ENCODE measurements at places on chromosomes 3 and 15.

DNA sequence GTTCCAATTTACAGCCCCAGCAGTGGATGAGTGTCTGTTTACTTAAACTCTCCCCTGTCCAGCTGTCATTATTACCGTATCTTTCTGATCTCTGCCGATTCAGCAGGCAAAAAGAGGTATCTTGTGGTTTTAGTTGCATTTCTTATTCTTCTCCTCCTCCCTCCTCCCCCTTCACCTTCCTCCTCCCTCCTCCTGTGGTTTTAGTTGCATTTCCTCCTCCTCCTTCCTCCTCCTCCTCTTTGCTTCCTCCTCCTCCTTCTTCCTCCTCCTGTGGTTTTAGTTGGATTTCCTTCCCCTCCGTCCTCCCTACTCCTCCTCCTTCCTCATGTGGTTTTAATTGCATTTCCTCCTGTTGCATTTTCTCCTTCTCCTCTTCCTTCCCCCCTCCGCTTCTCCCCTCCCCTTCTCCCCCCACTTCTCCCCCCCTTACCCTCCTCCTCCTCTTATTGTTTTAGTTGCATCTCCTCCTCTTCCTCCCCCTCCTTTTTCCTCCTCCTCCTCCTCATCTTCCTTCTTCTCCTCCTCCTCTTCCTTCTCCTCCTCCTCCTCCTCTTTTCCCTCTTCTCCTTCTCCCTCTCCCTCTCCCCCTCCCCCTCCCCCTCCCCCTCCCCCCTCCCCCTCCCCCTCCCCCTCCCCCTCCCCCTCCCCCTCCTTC lies 25.3 kb upstream of the VPS33B start:
- no peak for DNase-seq

DNA sequence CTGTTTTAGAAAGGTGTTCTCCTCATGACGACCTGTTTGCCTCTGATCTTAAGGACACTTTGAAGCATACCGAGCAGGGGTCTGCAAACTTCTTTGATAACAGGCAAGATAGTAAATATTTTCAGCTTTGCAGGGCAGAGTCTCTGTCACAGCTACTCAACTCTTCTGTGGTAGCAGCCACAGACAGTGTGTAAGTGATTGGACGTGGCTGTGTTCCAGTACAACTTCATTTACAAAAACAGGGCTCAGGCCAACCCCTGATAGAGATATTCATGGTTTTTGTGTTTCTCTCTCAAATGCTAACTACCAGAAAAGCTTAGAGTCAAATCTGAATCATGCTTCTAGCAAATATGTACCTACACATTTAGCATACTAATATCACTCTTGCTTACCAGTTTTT lies 51.5 kb downstream of the TGFBR2 start:
- DNase-seq, result no peak

DNA sequence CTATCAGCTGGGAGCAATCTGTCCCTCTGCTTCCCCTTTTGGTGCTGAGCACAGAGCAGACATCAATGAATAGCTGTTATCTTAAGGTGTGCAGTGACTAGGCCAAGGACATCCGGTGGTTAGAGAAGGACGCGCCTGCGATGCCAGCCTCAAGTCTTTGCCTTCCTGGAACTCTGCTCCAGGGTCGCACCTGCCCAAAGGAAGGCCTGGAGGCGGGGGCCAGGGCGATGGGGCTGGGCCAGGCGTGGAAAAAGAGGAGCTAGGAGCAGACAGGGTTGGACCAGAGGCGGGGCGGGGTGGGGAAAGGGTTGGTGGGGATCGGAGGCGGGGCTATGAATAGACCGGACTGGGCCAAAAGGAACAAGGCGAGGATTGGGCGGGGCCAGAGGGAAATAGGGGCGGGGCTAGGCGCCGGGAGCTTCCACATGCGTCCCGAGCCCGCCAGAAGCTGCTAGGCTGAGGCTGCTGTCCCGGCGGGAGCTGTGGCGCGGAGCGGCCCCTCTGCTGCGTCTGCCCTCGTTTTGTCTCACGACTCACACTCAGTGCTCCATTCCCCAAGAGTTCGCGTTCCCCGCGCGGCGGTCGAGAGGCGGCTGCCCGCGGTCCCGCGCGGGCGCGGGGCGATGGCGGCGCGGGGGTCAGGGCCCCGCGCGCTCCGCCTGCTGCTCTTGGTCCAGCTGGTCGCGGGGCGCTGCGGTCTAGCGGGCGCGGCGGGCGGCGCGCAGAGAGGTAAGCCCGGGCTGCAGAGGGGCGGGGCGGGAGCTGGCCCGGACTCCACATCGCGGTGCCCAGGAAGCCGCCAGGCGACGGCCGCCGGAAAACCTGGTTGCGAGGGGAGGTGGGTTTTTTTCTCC lies at the start of gene CHRNA5:
TSS of gene CHRNA5 (plus strand) at position 424 of the 854 bp plus-strand sequence. CDS start at position 624, 200 bp downstream.
- peak; percentile 82 for DNase-seq

DNA sequence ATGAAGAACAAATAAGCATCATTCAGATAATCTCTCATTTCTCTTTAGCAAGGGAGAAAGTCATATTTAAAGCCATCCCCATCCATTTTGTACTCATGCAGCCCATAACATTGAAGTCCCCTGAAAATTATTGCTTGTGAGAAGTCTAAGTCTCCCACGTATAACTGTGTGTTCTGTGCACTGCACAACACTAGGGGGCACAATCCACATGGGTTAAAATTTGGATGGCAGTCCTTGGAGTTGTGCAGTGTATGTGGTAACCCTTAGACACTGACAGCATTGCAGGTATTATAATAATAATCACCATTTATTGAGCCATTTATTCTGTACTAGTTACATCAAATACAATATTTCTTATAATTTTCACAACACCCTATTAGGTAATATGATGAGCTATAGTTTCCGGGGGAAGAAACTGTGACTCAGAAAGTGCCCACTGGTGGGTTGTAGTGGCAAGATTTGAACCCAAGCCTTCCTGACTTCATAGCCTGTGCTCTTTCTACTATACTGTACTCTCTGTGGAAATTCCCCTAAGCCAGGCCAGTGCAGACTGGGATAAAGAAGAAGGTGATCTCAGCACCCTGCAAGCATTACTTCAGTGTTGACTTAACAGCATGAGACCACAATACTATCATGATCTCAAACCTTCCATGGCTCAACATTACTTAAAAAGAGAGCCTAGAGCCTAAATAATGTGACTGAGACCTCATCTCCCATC lies 15.7 kb downstream of the KCNAB1 start:
- no peak for DNase-seq

DNA sequence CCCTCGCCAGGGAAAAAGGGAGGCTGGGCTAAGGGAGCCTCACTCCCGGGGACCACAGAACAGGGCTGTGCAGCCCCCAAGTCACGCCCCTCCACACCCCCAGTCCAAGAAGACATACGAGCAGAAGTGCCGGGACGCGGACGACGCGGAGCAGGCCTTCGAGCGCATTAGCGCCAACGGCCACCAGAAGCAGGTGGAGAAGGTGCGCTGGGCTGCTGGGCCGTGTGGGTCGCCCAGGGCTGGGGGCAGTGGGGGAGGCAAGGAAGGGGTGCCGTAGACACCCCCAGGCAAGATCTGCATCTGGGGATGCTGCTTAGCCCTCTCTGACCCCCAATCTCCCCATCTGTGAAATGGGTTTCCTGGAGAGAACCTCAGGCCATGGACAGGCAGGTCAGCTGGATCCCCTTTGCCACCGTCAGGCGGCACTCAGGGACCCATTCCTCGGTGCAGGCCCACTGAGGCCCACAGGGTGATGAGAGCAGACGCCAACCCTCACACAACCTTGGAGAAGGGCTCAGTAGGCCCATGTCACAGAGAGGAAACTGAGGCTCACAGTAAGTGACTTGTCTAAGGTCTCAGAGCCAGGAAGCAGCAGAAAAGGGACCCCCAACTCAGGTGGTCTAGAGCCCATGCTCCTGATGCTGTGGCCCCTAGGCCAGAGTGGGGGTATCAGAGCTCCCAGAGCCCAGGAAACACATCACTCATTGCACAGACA lies 33.7 kb downstream of the PSTPIP1 start:
- DNase-seq, result no peak

- DNase-seq, result no peak
Measured at GRCh38 chr3:184491011-184491576, 70.5 kb upstream of the EPHB3 start.

DNA sequence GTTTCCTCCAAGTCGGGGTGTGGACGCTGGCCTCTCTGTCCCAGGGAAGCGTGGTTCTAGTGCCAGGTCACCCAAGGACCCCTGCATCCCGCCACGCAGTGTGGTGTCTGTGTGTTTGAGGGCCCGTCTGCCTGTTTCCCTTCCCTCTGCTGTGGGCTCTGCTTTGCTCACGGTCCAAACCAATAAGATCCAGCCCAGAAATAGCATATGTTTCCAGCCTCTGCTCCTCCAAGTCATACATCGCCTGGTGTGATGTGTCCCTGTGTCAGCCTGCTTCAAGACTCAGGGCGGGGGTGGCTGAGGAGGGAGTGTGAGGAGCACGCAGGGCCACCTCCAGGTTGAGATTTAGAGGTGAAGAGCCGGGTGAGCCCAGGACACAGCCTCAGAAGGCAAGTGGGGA lies 21.9 kb upstream of the RPL29 start:
- no peak for DNase-seq

GRCh38 chr3:74347563-74348268 lies 266.7 kb downstream of the CNTN3 start:
- DNase-seq, result no peak

GRCh38 chr15:45594319-45594718 lies 7.1 kb downstream of the BLOC1S6 start:
- DNase-seq, result peak; percentile 23

- DNase-seq, result peak; percentile 32
Measured at GRCh38 chr15:100602823-100603393, 519 bp downstream of the ASB7 start.

- DNase-seq, result peak; percentile 83
Measured at GRCh38 chr3:152444029-152444641, 175.4 kb downstream of the MBNL1 start.

DNA sequence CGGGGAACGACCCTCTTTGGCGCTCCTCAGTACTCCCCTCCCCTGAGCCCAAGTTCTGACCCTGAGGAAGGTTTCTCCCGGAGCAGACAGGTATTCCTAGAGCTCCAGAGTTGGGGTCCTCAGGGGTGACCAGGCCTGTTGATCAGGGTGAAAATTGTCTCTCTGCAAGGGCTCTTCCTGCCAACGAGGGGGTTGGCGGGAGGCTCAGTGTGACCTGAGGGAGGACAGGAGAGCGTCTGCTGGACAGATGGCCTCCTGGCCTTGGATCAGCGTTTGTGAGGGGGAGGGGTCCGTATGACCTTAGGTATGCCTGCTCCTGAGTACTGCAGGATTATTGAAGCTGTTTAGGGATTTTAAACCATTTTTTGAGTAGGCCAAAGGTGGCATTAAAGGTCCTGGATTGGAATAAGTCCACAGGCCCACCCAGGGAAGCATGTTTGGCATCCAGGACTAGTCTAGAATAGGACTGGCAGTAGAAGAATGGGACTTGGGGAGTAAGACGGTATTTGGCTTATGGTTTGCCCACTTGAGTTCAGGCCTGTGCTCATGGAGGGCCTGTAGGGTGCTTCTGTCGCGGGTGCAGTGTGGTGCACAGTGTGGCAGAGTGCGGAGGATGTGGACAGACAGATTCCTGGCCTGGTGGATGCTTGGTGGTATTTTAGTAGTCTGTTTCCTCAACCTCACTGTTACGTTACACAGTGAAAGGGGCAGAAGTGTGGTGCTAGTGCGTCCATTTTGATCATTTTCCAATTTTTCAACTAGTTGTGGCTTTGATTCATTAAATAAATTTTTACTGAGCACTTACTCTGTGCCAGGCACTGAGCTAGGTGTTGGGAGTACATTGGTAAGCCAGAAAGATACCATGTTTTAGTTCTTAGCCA lies 959 bp downstream of the ZNF592 start:
- peak; percentile 50 for DNase-seq

- DNase-seq, result no peak
Measured at GRCh38 chr3:88231207-88231606, 81.4 kb downstream of the C3orf38 start.

DNA sequence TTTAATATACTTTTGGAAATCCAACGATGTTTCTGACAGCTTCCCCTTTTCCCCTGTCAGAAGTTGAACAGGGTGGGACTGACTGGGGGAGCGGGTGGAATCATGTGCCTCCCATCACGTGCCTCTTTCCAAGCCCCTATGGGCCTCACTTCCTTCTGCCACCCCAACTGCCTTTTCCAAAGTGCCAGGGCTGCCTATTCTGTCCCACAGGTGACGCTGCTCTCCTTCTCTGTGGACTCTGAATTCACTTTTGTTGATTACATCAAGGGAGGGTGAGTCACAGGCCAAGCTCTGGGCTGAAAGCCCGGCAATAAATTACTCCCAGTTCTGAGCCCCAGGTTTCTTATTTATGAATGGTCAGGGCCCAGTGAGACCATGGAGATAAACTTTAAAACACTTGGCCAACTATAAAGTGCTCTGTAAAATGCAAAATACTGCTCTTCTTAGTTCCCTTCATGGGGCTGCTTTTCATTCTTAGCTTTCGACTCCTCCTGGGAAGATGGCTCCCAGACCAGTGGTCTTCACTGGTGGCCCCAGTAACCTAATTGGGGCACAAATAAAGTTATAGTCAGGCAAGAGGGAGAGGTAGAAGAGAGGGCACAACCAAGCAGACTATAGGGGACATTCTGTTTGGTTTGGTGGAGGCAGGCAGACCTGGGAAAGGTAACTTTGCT lies 12.3 kb downstream of the CPNE9 start:
- peak; percentile 96 for DNase-seq

DNA sequence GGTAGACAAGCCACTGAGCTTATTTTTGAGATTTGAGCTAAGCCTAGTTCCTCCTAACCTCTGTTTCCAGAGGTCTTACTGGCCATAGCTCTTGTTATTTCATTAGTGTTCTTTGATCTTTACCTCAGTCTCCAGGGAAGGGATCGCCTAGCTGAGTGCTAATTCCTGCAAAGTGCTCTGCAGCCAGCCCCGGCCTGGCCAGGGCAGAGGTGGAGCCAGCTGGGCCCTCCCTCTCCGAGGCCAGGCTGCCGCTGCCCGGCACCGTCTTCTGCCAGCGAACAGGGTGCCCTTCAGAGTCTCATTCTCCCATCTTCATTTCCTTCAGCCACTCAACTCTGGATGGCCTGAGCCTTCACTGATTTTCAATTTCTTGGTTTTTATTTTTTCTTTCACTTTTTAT lies 19.7 kb downstream of the FAN1 start:
- DNase-seq, result no peak

GRCh38 chr15:40239404-40239692 lies 485 bp downstream of the PAK6 start:
- DNase-seq, result no peak

GRCh38 chr3:101069901-101070798 lies 76.9 kb upstream of the ABI3BP start:
- DNase-seq, result peak; percentile 16

- DNase-seq, result peak; percentile 26
Measured at GRCh38 chr3:12423918-12424630, 60.2 kb upstream of the TSEN2 start.

DNA sequence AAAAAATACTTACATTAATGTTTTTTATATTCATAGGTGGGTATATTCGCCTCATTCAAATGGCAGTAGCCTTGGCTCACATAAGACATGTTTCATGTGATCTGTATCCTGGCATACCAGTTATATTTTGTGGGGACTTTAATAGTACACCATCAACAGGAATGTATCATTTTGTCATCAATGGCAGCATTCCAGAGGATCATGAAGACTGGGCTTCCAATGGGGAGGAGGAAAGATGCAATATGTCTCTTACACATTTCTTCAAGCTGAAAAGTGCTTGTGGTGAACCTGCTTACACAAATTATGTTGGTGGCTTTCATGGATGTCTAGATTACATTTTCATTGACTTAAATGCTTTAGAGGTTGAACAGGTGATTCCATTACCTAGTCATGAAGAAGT lies 3.5 kb downstream of the PDE12 start:
- DNase-seq, result peak; percentile 50

GRCh38 chr3:49238274-49239127 lies 38.5 kb downstream of the C3orf62 start:
- DNase-seq, result peak; percentile 30

GRCh38 chr3:179402963-179403362 lies 48.3 kb downstream of the GNB4 start:
- no peak for DNase-seq
